ENCODE measurements at places on chromosomes 1 and 21.

- DNase-seq, result no peak
These were observed 88.5 kb upstream of the DEPDC1 start for GRCh38 chr1:68585351-68585750.

DNA sequence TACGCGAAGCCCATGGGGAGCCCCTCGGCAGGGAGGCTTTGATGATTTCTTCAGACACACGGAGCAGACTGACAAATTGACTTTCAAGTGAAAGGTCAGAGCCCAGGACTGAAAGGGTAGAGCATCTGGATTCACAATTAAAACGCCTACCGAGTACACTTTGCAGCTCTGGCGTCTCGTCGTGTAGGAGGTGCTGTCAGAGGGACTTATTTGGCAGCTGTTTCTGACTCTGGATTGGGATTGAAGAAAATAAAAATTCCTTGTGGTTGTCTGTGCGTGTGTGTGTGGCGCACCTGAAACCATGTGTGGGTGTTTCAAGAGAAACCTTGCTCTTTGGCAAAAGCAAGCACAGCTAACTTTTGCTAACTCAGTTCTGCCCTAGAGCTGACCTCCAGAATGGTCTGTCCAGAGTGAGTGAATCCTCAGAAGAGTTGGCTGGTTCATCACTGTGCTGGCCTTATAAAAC lies 348.7 kb downstream of the HLX start:
- DNase-seq, result no peak

DNA sequence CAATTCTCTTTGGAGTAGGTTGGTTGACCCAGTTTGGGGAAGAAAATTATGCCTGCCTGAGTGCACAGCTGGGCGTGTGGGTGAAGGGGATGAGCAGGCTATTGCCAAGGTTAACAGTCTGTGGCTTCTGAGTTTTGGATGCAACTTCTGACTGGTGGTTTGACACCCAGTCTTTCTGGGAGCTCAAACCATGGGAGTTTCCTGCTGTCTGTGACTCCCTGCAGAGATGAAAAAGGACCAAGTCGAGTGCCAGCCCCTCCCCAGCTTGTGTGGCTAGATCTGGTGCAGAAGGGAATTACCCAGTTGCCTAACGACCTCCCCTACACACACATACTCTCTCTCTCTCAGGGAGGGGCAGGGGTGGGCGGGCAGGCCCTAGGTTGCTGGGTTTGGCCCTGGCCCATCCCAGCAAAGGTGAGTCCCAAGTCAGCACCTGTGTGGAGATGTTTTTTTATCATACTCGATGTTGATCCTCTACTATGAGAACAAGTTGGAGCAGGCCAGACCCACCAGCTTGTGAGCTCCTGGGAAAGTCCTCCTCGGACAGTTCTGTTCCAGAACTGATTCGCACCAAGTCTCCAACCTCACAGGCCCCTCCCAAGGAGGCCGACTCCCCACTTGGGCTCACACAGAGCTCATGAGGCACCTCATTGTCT lies 28.2 kb downstream of the PKP1 start:
- DNase-seq, result no peak

- DNase-seq, result peak; percentile 85
These were observed 43.9 kb upstream of the LYST start for GRCh38 chr1:235910357-235911299.

- no peak for DNase-seq
These were observed 40.5 kb downstream of the BRINP2 start for GRCh38 chr1:177211231-177211630.

- peak; percentile 85 for DNase-seq
These were observed 20.5 kb downstream of the COL6A1 start for GRCh38 chr21:46001821-46002681.

DNA sequence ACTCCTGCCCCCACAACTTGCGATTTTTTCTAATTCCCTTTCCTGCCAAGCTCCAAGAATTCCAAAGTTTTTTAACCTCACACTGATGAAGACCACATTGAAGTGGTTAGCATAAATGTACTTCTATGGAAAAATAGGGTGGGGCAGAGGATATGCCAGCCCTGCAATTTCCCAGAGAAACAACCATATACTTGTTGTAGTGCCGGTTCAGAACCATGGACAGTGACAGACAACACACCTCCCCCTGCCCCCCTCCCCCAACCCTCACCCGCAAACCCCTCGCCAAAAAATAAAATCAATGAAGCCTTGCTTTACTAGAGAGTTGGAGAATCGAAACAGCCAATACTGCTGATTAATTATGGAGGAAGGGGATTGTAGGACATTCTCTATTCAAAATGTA lies 109.5 kb upstream of the GRIK3 start:
- DNase-seq, result no peak

- DNase-seq, result peak; percentile 65
These were observed 640.6 kb downstream of the PTPRU start for GRCh38 chr1:29876902-29877301.

DNA sequence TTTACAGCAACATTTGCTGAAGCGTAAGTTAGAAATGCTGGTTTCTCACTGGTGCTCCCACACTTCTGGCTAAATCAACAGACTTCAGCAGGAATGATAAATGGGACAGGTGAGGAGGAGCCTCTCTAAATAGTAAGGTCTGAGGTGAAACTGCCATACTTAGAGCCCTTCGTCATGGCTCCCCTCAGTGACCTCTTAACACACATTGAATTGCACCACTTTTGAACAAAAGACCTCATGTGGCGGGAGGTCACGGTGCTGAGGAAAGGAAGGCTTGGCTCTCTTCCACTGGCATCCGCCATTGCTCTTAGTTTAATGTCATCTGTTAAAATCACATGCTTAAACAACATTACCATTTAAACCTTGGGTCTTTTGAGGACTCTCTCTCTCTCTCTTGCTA lies 3.4 kb downstream of the MAP3K7CL start:
- no peak for DNase-seq

- DNase-seq, result peak; percentile 71
These were observed 392.6 kb upstream of the VAMP3 start for GRCh38 chr1:7378346-7379130.

- DNase-seq, result no peak
These were observed 20.2 kb downstream of the IPP start for GRCh38 chr1:45730075-45730779.

DNA sequence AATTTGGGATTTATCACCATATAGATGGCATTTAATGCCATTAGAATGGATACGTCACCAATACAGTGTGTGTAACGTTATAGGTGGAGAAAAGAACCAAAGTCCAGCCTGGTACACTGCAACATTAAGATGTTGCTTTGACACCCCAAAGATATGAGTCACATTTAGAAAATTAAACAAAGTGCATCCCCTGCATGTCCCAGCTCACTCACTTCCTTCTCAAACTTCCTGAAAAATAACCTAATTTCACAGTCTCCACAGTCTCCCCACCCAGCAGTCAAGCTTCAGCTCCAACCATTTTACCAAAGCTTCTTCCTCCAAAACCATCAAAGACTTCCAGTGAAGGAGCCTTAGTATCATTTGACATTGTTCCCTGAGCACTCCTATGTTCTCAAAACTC lies 111.9 kb downstream of the OMA1 start:
- DNase-seq, result no peak

DNA sequence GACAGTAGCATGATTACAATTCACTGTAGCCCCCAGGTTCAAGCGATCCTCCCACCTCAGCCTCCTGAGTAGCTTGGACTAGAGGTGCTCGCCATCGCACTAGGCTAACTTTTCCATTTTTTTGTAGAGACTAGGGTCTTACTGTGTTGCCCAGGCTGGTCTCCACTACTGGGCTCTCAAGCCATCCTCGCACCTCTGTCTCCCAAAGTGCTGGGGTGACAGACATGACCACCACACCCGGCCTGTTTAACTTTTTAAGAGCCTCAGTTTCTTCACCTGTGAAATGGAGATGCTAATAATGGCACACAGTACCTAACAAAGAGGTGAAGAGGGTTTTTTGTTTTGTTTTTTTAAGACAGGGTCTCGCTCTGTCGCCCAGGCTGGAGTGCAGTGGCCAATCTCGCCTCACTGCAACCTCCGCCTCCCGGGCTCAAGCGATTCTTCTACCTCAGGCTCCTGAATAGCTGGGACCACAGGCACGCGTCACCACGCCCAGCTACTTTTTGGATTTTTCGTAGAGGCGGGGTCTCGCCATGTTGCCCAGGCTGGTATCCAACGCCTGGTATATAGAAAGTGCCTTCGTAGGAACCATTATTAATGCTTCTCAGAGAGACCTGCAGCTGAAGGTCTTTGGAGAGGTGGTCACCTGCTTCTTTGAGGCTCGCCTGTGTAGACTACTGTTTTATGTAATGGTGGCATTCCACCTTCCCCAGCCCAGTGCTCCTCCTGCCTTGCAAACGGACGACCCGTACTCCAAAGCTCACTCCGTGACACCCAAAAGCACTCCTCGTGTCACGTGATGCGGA lies 567 bp downstream of the PMVK start:
- DNase-seq, result no peak

DNA sequence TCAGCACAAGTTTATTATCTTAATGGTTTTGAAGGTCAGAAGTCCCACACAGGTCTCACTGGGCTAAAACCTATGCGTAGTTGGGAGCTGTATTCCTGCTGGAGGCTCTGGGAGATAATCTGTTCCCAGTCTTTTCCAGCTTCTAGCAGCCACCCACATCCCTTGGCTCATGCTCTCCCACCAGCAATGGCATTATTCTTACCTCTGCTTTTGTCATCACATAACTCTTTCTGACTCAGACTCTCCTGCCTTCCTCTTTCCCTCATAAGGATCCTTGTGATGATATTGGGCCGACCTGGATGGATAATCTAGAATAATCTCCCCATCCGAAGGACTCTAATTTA lies 122.2 kb upstream of the PRDX6 start:
- DNase-seq, result no peak

- DNase-seq, result no peak
These were observed 58.1 kb downstream of the KIAA0040 start for GRCh38 chr1:175134500-175134899.

DNA sequence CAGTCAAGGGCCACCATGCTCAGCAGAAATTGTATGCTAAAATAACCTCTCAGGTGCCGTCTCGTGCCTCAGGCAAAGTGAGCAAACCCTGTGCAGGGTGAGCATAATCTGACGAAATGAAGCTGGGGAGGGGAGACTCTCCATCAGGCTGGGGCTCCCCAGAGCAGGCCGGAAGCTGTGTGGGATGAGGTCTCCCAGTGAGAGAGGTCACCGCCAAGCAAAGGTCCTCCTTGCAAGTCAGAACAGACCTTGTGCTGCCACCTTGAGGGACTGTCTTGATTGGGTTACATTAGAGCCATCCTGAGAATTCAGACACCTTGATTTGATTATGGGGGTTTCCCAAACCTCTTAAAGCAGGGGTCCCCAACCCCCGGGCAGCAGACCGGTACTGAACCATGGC lies 64.2 kb downstream of the ZNF684 start:
- no peak for DNase-seq

- no peak for DNase-seq
These were observed 391.5 kb downstream of the NTNG1 start for GRCh38 chr1:107532318-107532717.

- DNase-seq, result no peak
These were observed 46.2 kb upstream of the SSX2IP start for GRCh38 chr1:84736445-84736844.

- no peak for DNase-seq
These were observed 36.2 kb downstream of the KCNN3 start for GRCh38 chr1:154833841-154834240.

DNA sequence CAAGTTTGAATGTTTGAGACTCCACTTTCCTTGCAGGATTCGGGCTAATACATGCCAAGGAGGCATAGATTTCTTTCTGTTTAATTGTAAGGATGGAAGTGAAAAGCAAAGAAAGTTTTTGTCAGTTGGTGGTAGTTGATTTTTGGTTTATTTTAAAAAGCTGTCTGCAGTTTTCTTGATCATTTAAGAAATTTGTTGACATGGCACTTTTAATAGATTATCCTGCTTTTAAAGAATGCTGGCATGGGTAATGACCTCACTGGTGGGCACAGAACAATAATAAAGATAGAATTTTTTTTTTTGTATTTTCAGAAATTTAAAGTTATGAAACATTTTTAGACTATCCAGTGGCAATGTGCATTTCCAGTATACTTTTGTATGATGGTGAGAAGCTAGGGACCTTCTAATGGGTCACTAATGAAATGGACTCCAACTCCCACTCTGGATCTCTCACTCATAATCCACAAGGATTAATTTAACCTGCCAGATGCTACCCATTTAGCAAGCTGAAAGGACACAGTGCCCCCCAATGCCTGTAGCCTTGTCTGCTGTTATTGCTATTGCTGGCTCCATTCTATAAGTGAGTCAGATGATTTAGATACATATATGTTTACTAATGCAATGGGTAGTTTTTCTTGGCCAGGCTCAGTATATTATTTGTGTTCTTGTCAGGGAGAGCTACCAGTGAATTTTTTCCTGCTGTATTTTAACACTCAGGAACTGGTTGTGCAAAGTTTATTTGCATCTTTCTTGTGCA lies 190.2 kb upstream of the SGIP1 start:
- DNase-seq, result no peak

- DNase-seq, result no peak
These were observed 287.7 kb downstream of the NEGR1 start for GRCh38 chr1:71994646-71995045.

- DNase-seq, result no peak
These were observed 33.4 kb downstream of the ADAMTS5 start for GRCh38 chr21:26933448-26933847.

DNA sequence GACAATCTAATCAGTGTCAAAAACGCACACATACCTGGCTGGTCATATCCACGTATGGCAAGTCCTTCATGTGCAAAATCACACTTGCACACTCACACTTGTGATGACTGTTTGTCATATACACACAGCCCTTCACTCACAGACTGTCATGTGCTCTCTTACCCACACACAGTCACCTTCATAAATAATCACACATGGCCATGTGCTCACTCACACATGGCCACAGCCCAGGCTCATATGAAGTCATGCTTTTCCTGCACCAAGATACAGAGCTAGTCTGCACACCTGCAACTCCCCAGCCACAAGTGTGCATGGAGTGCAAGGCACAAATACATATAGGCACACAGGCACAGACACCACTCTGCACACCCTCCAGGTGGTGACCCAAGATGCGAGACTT lies 45.4 kb upstream of the FOXO6 start:
- no peak for DNase-seq

GRCh38 chr1:113058941-113059706 lies 13.9 kb upstream of the LRIG2 start:
- no peak for DNase-seq

- DNase-seq, result no peak
These were observed 8.7 kb upstream of the CPLANE2 start for GRCh38 chr1:16245476-16246196.

- DNase-seq, result no peak
These were observed 48.1 kb downstream of the SMG7 start for GRCh38 chr1:183520379-183520778.

- no peak for DNase-seq
These were observed 59.6 kb downstream of the ABL2 start for GRCh38 chr1:179169616-179170467.

DNA sequence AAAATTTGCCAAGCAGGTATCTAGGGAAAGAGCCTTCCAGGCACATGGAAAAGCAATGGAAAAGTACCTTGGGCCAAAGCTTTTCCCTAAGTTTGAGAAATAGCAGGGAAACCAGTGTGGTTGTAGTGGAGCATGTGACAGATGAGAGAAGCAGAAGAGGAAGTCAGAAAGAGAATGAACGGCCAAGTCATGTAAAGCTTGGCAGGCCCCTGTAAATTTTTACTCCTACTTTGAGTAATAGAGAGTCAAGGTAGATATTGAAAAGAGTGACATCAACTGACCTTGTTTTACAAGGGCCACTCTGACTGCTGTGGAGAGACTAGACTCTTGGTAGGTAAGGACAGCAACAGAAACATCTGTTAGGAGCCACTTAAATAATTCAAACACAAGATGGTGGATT lies 180.9 kb upstream of the PRMT6 start:
- no peak for DNase-seq

GRCh38 chr1:167339405-167339804 lies 118.7 kb downstream of the POU2F1 start:
- DNase-seq, result no peak

GRCh38 chr1:223726380-223727001 lies 14.2 kb downstream of the CAPN2 start:
- DNase-seq, result peak; percentile 95
